Frontal cortex (tissue), 4 donors: ENCODE measurements at places on chromosomes 13 and 19. TPM values are rescaled to one million over a fixed set of nuclear protein-coding genes. Genes with fewer than 3 reads are reported as not detected.
A peak's percentile ranks its signal among the peaks of the same experiment; 100 is the strongest.

The MRPL54 gene
- 21.6 TPM for total RNA-seq

The ZNF90 gene
- 2.0 TPM for total RNA-seq

The GRK1 gene
- under 0.01 TPM for total RNA-seq

The FUT6 gene
- not detected for total RNA-seq

The LINGO3 gene
- 0.82 TPM for total RNA-seq

DNA sequence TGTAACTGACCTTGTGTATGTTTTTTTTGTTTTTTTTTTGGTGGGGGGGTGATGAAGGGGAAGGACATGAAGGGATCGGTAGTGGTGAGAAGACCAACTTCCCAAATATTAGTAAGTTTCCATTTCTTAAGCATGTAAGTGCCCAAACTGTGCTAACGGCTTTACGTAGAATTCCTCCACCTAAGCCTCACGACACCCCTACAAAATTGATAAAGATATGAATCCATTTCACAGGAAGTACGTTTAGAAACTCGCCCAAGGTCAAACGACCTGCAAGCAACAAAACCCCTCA, 649 bp downstream of the UQCRFS1 start:
- DNase-seq: peak; percentile 15

DNA sequence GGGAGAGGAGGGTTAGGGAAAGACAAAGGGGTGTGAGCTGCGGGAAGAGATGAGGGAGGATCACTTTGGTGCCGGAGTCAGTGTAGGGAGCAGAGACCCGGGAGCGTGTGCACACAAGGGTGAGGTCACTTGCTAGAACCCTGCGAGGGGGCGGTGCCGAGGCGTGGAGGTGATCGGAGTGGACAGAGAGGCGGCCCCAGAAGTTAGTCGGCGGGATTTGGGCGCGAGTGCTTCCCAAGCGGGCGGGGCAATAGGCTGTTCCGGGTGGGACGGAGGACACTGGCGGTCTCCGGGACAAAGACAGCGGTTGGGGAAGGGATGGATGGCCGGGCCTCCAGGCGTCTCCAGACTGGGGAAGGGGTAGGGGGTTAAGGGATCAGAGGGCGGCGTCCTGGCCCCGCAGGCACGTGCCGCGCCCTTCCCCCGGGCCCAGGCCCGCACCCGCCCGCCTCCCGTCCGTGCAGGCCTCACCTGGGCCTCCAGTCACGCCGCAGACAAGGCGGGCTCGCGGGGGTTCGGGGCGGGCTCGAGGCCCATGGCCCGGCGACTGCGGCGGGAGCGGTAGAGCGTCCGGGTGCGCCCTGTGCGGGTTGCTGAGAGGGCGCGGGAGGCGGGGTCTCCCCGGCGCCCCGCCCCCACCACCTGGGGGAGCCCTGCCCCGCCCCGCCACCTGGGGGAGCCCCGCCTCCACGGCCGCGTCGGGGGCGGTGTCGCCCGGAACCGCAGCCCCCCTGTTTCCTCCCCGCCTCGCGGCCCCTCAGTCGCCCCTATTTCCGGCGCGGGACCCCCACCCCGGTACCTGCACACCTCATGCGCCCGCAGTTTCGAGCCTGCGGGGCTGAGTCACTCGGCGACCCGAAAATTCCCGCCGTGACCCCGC, at the start of gene LPAR2:
Gene LPAR2 (minus strand): TSS at position 600 of the 880 bp plus-strand sequence. CDS start 945 bp downstream, outside the sequence.
- peak; percentile 73 for DNase-seq

DNA sequence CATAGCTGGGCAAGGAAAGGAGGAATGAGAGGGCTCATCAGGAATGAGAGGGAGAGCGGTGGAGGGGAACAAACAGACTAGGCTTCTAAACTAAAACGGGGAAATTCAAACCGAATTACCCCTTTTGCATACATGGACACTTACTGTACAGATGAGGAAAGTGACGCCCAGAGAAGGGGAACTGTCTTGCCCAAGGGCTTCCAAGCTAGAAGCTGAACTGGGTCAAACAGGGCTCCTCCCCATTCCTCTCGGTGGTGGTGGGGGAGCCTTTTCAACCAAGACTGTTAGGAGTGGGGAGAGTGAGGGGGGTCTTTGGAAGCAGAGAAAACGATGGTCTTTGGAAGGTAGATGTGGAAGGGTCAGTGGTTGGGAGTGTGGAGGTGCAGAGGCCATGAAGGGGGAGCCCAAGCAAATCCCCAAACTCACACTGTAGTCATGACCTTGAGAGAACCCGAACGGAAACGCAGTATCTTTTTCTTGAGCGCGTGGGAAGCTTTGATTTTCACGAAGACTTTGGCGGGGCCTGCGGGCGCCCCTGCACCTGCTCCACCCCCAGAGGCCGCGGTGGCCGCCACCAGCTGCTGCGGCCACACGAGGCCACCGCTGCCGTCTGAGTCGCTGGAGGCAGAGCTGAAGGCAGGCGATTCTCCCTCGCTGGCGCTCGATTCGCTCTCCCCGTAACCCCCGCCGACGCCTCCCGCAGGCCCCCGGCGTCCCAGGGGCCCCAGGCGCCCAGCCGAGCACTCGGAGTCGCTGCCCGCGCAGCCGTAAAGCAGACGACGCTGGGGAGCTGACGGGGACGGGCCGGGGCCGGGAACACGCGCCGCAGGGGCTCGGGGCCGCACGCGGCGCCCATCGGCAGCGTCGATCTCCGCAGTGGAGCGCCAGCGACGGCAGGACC, 12.3 kb upstream of the GNG8 start:
- DNase-seq: peak; percentile 44

DNA sequence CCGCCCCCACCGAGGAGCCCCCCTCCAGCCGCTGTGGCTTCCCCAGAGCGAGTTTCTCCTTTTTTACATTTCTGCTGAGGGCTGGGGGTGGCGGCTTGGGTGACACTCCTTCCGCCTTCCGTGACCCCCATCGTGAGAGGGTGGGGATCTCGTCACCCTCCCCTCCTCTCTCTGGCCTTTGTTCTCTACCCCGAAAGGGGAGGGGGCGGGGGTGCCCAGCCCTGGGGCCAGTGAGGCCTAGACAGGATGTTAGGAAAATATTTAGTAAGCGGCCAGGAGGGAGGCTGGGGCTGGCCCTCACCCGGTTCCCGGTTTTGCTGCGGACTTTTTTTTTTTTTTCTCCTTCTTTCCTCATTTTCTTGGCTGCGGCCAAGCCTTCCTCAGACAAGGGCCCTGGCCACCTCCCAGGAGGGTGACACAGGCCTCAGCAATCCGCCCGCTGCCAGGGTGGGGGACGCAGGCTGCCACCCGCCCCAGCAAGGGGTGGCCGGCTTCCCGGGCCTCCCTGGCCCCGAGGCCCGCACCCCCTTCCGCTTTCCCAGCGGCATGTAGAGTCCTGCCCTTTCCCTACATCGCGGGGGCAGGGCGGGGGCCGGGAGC, 3.9 kb downstream of the MIDN start:
- peak; percentile 76 for DNase-seq

DNA sequence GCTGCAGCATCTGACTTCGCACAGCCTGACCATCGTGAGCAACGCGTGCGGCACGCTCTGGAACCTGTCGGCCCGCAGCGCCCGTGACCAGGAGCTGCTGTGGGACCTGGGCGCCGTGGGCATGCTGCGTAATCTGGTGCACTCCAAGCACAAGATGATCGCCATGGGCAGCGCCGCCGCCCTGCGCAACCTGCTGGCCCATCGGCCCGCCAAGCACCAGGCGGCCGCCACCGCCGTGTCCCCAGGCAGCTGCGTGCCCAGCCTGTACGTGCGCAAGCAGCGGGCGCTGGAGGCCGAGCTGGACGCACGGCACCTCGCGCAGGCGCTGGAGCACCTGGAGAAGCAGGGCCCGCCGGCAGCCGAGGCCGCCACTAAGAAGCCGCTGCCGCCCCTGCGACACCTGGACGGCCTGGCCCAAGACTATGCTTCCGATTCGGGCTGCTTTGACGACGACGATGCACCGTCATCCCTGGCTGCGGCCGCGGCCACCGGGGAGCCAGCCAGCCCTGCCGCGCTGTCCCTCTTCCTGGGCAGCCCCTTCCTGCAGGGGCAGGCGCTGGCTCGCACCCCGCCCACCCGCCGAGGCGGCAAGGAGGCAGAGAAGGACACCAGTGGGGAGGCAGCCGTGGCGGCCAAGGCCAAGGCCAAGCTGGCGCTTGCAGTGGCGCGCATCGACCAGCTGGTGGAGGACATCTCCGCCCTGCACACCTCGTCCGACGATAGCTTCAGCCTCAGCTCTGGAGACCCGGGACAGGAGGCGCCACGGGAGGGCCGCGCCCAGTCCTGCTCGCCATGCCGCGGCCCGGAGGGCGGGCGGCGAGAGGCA, 13.6 kb downstream of the C19orf25 start:
- DNase-seq: no peak

DNA sequence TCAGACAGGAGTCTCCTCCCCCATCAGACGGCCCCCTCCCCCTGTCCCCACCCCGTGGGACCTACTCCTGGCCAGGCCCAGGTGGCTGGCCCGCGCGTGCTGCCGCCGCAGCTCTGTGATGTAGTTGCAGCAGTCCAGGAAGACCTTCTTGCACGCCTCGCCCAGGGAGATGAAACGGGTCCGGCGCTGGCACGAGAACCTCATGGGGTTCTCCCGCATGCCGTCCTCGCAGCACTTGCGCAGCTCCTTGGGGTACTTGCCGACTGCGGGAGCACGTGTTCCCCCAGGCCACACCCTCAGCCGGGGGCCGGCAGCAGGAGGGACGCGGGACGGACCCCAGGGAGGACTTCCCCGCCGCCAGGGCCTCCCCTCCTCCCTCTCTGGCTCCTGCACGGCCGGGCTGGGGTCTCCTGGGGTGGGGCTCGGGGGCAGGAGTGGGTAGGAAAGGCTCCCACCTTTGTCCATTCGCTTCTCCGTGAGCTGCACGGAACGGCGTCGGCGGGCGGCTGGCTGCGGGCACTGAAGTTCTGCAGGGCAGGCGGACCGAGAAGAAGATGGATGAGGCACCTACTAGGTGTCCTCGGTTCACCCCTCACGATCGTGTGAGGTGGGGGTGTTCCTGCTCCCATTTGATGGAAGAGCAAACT, 13.3 kb downstream of the C3 start:
- no peak for DNase-seq

GRCh38 chr13:114167426-114167825, 11.6 kb upstream of the CFAP97D2 start:
- no peak for DNase-seq

DNA sequence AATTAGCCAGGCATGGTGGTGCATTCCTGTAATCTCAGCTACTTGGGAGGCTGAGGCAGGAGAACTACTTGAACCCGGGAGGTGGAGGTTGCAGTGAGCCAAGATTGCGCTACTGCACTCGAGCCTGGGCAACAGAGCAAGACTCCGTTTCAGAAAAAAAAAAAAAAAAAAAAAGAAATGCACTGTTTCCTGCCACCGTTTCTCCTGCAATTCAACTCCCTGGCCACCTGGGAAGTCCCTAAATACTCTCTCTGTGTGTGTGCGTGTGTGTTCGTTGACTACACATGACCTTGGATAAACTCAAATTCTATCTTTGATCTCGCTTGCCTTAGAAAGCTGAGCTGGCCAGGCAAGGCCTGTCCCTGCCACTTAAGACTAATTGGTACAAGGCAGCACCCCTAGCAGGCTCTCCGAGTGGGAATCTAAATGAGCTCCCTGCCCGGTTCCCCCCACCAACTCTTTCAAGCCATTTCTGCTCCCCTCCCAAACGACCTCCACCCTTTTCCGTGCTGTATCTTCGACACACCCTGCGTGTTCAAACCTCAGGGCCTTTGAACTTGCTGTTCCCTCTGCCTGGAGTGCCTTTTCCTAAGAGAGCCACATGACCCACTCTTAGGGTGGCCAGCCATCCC, 5.2 kb upstream of the BCAT2 start:
- no peak for DNase-seq

- DNase-seq: no peak
Measured at GRCh38 chr13:98450539-98451111, 126.3 kb downstream of the STK24 start.

- no peak for DNase-seq
Measured at GRCh38 chr19:44512326-44513298, 12.3 kb upstream of the ZNF180 start.

- no peak for DNase-seq
Measured at GRCh38 chr13:97390941-97391600, 42.9 kb upstream of the RAP2A start.

DNA sequence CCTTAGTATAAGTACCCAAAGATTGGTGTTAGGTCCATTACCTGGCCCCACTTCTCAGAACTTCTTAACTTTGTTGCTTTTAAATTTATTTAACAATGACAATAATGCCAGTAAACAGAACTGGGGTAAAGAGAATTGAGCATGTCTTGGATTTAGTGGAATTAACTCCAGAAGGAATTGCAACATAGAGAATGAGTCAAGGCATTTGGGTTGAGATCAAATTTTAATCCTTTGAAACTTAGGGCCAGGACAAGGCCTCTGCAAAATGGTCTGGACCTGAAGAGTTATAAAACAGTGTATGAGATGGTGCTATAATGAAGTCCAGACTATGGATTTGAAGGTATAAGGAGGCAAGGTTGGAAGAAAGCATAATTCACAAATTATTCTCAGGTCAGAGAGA, 1030.4 kb downstream of the SLITRK5 start:
- no peak for DNase-seq

DNA sequence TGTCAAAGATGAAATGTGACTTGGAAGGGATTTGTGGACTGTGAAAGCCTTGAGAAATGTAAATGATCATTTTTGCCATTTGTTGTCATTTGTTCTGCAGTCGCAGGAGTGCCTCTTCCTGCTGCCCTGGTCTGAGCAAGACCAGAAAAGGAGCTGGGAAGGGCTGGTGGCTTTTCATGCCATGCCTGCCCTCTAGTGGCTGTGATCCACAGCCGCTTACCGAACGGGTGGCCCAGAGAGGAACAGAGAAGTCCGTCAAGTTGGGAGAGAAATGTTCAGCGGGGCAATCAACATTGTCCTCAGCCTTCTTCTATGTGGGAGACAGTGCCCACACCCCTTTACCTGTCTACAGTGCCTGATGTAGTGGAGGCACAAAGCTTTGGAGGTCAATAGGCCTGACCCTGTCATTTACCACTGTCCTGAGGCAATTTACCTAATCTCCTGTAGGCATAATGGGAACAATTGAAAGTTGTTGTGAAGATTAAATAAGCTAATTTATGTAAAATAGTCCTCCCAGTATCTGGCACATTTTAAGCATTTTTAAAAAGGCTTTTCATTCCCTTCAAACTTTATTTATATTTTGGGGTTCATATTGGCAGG, 224.5 kb downstream of the B3GLCT start:
- peak; percentile 10 for DNase-seq

DNA sequence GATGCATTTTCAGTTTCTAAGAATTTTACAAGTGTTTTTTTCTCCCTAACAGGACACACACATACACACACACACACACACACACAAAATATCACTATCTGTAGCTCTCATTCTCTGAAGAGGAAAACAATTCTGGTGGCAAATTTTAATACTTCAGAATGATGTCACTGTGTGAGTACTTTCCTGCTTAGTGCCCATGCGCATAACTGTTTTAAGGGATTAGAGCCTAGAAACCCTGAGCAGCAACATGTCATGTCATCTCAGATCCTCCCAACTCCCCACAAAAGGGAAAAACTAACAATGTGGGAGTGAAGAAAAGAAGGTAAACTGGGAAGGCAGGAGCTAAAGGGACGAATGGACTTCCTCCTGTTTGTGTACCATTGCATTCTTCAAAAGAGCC, 401.2 kb downstream of the SPRY2 start:
- DNase-seq: no peak

GRCh38 chr13:23391752-23392151, 41.8 kb downstream of the SACS start:
- DNase-seq: no peak

DNA sequence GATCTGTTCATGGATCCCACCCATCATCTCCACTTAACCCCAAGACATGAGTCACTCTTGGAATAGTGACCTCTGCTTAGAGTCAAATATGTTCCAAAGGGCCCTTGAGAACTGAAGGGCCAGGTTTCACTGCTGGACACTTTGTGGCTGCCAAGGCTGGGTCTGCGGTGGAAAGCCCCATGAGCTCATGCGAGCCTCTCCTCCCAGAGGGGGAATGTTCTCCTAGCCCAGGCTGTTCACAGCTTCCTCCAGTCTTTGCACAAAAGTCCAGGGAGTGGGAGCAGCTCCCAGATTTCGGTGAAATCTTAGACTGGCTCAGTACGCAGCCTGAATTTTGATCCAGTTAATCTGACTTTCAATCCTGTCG, 732 bp upstream of the DCLK1 start:
- DNase-seq: no peak
